DMS79 treated with DMSO at 0.1 percent for 48 hours (cell line): ENCODE measurements at places on chromosomes 12 and 14.

GRCh38 chr14:99946652-99947489 is 118.4 kb upstream of the EVL start:
- DNase-seq: peak; percentile 27

DNA sequence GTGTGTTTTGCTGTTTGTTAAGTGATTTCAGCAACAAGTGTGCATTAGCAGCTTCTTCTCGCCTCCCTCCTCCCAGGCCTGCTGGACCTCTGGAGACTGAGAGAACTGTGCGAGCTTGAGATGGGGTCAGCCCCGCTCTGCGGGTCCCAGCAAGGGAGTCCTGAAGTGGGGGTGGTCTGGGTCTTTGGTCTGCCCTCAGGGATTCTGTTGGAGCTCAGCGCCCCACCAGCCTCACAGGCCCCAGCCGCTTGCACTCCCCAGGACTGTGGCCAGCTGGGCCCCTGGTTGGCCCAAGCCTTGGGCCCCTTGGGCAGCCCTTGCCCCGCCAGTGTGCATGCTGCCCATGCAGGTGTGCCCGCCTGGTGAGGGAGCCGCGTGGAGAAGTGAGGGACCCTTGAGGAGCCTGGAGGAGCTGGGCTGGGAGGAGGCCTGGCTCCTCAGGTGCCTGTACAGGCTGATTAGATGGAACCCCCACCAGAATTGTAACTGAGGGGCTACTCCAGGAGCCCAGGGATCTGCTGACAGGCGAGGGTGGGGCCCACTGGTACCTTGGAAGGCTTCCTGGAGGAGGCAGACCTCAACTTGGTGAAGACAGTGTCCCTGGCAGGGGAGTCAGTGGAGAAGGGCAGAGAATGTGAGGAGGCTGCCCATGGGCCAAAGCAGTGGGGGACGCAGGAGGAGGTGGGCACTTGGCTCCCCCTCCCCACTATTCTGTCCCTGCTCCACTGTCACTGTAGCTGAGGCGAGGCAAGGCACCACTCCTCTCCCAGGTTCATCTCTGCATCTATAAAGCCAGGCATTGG is 56.7 kb downstream of the BEGAIN start:
- no peak for DNase-seq

DNA sequence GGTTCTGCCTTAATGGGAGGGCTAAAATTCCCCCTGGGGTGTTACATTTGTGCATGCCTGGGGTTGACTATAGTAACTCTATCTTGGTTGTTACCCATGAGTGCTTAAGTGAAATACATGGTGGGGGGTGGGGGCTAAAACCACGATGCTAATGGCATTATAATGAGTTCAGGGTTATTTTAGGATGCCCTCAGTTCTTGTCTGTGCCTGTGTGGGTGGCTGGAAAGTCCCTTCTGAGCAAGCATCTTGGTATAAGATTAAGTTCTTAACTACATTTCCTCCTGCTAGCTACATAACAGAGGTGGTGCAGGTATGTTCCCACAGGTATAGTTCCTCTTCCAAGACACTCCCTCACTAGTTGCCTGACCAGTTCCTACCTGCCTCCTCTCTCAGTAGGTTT is 822.3 kb downstream of the LRFN5 start:
- no peak for DNase-seq

DNA sequence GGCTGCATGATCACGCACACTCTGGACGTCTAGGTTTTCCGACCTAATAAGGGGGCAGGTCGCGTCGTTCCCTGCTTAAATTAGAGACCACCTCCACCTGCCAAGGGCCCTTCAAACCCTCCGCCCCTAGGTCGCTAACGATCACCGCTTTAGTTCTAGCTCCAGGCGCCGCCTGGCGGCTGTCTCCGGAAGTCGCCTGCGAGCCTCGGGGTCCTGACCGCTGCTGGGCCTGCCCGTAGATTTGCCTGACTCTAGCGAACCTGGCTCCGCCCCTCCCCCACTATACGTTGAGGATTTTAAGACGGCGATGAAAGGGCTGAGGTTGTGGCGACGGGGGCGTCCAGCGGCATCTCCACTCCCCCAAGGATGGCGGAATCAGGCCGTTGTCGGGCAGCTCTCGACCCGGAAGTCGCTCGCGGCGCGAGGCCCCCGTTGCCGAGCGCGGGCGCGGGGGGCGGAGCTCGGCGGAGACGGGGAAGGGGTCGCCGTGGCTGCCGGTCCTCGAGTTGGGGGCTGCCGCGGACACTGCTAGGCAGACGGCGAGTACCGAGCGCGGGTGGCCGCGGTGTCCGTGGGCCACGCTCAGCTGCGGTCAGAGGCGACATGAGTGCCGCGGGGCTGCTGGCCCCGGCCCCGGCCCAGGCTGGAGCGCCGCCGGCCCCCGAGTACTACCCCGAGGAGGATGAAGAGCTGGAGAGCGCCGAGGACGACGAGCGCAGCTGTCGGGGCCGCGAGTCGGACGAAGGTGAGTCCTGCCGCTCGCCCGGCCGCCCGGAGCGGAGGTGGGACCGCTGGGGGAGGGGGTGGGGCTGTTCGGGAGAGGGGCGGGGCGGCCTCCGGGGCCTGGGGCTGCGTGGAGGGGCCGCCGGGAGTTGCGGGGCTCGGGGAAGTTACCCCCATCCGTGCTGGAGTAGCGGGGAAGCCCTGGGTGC is at the start of gene SUDS3:
TSS of gene SUDS3 (plus strand) at position 467 of the 932 bp plus-strand sequence. CDS start at position 604, 137 bp downstream.
- peak; percentile 87 for DNase-seq
